ENCODE measurements at places on chromosomes 5 and 9.

DNA sequence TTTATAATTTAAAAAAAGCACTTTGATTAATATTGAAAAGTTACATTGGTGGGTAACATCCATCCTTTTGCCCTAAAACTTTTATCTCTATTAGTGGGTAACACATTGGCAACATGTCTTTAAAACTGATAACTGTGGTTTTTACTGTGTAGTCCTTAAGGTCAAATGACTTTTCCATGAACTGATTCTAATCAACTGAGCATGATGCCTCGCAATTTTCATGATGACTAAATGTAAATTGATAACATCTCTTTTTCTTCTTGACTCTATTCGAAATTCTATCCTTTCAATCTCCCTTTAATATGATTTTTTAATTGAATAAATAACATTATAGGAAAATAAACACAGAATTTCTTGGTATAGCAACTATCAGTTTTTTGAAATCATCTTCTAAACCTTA, 6.3 kb upstream of the IL5 start:
- H3K4me1 ChIP-seq: no peaks in the 10 kb centered on the region
- DNase-seq: no peak
- no peak overlapping the region for H3K4me3 ChIP-seq
- no peak overlapping the region for H3K27ac ChIP-seq

DNA sequence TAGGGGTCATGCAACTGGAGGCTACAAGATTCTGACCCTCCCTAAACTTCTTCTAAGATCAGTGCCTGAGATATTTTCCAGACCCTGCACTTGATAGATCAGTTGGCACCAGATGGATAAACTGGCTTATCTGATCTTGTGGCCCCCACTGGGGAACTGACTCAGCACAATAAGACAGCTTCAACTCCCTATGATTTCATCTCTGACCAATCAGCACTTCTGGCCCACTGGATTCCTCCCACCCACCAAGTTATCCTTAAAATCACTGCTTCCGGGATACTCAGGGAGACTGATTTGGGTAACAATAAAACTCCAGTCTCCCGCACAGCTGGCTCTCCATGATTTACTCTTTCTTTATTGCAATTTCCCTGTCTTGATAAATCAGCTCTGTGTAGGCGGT, 2180.4 kb upstream of the WWC1 start:
- H3K36me3 ChIP-seq: no peaks in the 10 kb centered on the region
- no peaks in the 10 kb centered on the region for H3K27me3 ChIP-seq
- no peak overlapping the region for H3K4me3 ChIP-seq
- H3K4me1 ChIP-seq: no peaks in the 10 kb centered on the region

GRCh38 chr5:146889169-146889568, 10.6 kb upstream of the PPP2R2B start:
- no peaks in the 10 kb centered on the region for H3K36me3 ChIP-seq
- H3K27ac ChIP-seq: no peak overlapping the region
- no peak overlapping the region for H3K4me3 ChIP-seq
- no peaks in the 10 kb centered on the region for H3K27me3 ChIP-seq
- peaks cover 44% of the 10 kb centered on the region for H3K4me1 ChIP-seq

DNA sequence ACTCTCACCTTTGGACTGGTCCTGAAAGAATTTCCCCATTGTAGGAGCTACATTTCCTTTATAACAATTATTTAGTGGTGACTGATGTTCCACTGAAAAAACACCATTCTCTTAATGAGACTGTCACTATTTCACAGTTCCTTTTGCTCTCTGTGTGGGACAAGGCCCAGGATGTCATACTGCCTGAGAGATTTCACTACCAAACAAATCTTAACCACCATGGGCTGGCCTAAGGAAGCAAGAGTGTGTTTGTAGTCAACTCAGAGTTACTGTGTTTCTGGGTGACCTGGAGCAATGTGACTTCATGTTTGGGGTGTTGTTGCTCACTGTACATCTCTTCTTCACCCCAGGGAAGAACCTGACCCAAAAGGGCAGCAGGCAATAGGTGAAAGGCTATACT, 50.1 kb upstream of the ZNF608 start:
- no peak overlapping the region for H3K27ac ChIP-seq
- H3K4me1 ChIP-seq: peaks cover 35% of the 10 kb centered on the region
- H3K4me3 ChIP-seq: no peak overlapping the region
